Fibroblast of gingiva (primary cell): ENCODE measurements at places on chromosomes 5 and 9.

DNA sequence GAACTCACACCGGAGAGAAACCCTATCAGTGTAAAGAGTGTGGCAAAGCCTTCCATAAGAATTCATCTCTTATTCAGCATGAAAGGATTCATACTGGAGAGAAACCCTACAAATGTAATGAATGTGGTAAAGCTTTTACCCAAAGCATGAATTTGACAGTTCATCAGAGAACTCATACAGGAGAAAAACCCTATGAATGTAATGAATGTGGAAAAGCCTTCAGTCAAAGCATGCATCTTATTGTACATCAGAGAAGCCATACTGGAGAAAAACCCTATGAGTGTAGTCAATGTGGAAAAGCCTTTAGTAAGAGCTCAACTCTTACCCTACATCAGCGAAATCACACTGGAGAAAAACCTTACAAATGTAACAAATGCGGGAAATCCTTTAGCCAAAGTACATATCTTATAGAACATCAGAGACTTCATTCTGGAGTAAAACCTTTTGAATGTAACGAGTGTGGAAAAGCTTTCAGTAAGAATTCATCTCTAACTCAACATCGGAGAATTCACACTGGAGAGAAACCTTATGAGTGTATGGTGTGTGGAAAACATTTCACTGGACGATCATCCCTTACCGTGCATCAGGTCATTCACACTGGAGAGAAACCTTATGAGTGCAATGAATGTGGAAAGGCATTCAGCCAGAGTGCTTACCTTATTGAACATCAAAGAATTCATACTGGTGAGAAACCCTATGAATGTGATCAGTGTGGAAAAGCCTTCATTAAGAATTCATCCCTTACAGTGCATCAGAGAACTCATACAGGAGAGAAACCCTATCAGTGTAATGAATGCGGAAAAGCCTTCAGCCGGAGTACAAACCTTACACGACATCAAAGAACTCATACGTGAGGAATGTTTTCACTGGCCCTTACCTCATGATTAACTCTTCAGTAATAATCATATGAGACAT lies 8.9 kb upstream of the ZNF454 start:
- DNase-seq: no peak

- no peak for DNase-seq
Observed at GRCh38 chr5:146173597-146173996, 8.9 kb downstream of the LARS1 start.

DNA sequence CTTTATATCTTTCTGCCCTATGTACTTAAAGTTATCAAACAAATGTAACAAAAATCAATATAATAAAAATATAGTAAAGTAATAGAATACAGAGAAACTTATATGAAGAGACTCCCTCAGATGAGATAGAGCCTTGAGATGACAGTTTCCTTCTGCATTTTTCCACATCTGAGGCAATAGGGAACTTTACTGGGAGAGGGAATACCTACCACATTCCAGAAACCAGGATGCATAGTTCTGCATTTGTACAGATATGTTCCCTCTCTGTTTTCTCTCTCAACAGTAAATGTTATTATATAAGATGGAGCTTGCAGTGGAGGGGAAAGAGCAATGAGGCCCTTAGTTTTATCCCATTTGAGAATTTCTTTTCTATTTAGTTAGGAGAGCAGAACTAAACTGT lies 109.6 kb upstream of the KCNN2 start:
- no peak for DNase-seq

- DNase-seq: no peak
Observed at GRCh38 chr5:174503461-174504265, 220.7 kb upstream of the MSX2 start.

- peak; percentile 79 for DNase-seq
Observed at GRCh38 chr5:33272288-33272687, 168.5 kb upstream of the TARS1 start.

DNA sequence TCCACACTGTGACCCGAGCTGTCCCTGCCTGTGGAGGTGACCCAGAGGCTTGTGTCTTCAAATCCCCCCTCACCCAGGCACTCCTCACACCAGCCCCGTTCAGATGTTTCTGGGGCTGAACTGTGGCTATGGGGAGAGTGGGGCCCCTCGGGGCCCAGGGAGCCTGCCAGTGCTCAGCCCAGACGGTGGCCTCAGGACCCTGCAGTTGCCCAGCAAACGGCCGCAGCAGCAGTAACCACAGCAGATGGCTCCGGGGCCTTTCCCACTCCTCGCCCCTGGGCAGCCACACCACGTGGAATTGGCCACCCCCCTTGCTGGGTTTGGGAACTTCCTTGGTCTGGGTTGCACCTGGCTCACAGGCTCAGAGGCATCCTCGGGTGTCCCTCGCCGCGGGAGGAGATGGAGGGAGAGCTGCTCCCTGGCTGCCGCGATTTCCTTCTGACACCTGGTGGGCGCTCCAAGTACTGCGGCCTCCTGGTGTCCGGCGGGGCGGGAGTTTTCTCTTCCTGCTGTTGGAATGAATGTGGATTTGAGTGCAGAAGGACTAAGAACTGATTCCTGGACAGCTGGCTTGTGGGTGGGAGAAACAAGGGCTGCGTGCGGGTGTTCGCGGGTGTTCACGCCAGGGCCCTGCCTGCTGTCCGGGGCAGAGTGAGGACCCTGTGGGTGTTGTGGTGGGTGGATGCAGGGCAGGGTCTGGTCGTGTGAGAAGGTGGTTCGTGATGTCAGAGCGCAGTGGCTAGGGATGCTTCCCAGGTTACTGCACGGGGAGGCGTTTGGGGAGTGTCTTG lies 97.5 kb downstream of the COL5A1 start:
- DNase-seq: peak; percentile 39

DNA sequence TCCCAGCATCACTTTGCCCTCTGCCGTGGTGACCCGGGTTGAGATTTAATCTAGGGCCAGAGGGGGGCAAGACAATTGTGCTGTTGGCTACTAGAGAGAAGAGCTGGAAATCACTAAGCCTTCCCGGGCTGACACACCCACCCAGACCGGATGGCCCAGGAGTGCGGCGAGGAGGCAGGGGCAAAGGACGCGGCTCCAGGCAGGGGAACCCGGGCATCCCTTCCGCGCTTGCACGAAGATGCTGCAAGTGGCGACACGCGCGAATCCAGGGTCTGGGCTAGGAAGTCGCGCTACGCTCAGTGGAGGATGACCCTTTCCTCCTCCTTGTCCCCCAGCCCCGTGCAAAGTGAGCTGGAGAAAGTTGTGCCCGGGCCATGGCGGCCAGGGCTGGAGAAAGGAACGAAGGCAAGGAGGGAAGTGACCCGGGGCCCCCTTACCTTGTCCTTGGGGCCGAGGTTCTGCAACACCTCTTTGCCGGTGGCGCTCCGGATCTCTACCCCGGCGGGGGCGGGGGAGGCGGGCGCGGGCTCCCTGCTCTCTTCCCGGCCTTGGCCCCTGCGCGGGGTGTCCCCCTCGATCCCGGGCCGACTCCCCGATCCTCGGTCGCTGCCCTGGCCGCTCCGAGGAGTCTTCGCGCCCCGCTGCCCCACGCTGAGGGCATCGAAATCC lies 693 bp downstream of the DPYSL3 start:
- peak; percentile 6 for DNase-seq

DNA sequence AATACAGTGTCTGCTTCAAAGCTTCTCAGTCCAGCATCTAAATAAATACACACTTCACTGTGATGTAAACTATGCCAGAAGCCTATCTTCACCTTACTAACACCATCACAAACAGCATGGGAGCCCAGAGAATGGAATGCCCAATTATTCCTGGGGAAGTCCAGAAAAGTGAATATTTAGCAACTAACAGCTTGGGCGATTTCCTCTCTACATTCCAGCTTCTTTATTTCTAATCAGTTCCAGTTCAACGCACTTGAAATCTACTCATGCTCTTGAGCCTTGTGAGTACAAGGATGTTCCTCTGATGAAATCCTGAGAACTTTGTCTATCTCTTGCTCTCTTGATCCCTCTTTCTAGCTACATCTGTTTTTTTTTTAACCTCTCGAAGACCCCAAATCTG lies 100.4 kb upstream of the C9orf72 start:
- no peak for DNase-seq

- DNase-seq: no peak
Observed at GRCh38 chr9:96305171-96305570, 3.2 kb upstream of the HSD17B3 start.

DNA sequence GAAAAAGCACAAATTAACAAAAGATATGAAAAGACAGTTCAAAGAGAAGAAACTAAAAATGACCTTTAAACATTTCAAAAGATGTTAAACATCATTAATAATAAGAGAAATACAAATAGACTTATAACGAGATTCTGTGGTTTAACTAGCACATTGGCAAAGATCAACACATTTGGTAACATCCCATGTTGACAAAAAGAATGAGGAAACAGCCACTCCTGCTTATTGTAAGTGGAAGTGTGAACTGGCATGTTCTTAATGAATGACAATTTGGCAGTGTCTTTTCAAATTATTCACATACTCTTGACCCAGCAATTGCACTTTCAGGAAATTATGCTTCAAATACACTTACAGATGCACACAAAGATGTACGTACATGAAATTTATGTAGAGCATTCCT lies 176.3 kb downstream of the TLE1 start:
- DNase-seq: no peak

DNA sequence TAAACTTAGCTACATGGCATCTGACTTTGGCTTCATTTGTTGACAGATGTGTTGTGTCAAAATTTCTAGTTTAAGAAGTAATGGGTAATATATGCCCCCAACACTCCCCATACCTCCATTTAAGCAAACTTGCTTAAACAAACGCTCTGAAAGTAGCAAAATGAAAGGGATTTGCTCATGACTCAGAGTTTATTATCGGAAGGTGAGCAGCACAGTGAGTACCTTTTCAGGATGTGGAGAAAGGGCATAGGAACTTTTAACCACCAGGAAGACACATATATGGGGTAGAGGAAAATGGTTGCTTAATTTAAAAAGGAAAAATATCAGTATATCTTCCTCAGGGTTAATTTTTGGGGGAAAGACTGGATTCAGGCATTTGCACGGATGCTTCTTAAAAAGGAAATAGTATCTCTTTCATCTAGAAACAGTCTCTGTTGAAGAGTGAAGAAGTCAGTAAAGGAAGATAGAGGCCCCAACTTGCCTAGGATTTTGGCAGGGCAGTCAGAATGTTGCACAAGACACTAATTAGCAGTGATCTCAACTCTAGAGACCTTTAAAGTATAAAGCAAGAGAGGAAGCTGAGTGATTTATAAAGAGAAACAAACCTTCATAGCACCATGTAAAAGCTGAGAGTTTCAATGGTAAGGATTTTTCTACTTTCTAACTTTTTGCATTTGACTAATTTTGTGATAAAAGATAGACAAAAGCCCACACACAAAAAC lies 155.1 kb downstream of the TRIO start:
- peak; percentile 58 for DNase-seq
